Psoas muscle (tissue), 8 donors: ENCODE measurements at places on chromosomes 1 and 21.

- DNase-seq = no peak
Measured at GRCh38 chr1:110002695-110003094, 18.1 kb downstream of the AHCYL1 start.

GRCh38 chr1:183090391-183091006 is 67.3 kb downstream of the LAMC1 start:
- DNase-seq = peak; percentile 60

DNA sequence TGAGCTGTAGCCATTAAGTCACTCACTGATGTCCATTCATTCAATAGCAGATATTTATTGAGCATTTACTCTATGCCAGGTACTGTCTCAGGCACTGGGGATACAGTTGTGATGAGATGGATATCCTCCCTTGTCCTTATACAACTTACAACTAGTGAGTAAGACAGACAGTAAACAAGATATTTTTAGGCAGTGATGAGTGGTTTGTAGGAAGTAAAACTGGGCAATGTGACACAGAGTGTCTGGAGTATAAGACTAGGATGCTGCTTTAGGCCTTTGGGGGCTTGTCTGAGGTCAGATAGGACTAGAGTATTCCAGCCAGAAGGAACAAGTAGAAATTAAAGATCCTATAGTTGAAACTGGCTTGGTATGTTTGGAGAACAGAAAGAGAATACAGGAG is 41.4 kb downstream of the NOS1AP start:
- no peak for DNase-seq

DNA sequence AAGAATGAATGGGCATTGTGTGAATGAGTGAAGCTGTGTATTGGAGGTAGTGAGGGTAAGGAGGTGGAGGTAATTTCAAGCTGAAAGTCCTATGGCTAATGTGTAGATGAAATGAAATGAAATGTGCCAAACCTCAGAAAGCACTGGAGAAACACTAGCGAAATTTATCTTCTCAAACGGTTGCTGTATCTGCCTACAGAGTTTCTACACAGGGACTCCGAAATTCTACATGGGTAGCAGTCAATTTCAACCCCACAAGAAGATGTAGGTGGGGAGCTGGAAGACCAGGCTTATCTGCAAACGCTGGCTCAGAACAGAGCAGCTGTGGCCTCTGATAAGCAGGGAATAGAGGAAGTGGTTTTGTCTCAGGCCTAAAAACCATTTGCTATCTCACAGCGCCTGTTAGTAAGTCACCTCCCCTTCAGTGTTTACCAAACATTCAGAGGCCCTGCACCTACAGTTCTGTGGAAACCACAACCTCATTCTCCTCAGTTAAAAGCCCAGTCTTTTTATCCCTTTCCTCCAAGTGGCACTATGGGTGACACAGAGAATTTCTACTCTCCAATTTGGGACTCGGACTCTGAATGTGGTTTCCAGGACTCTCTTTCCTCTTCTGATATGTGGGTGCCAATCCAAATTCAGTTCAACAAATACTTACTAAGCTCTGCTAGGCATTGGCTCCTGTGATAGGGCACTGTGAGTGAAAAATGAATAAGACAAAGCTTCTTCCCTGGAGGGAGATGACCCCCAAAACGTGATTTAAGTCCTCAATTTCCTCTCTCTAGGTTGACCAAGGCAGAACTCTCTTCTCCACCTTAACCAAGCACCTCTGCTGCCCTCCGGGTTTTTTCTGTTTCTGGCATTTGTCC is 17.2 kb upstream of the SLAMF6 start:
- DNase-seq = no peak

- DNase-seq = peak; percentile 17
Measured at GRCh38 chr1:10868599-10868965, 72.1 kb upstream of the CASZ1 start.

DNA sequence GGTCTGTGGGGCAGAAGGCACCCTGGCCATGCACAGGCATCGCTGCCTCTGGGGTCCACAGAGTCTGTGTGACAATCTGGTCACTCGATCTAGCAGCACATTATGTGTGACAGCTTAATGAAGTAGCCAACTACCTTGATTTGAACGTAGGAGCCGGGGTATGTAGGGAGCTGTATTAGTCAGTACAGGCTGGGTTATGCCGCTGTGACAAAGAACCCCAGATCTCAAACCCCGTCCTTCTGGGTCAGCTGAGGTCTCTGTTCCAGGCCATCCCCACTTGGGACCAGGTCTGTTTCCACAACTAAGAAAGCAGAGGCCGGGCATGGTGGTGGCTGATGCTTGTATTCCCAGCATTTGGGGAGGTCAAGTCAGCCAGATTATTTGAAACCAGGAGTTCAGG is 8.3 kb upstream of the ATAD3B start:
- no peak for DNase-seq

GRCh38 chr1:27560268-27561123 is 43.4 kb downstream of the AHDC1 start:
- DNase-seq = no peak

DNA sequence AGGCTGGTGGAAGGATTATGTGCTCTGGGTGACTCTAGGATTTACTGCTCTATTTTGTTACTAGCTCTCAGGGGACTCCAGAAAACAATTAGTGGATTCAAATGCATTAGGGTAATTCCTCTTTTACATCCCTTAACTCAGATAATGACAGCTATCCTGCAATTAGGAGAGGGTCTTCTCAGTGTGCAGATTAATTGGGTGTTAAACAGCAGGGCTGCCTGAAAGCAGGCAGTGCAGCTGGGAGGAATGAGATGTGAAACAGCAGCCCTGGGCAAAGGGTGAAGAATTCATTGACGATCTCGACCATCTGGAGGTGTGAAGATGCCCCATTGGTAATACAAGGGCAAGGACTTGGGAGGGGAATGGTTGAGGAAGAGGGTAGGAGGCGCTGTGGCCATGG is 66.1 kb downstream of the HTR6 start:
- no peak for DNase-seq

DNA sequence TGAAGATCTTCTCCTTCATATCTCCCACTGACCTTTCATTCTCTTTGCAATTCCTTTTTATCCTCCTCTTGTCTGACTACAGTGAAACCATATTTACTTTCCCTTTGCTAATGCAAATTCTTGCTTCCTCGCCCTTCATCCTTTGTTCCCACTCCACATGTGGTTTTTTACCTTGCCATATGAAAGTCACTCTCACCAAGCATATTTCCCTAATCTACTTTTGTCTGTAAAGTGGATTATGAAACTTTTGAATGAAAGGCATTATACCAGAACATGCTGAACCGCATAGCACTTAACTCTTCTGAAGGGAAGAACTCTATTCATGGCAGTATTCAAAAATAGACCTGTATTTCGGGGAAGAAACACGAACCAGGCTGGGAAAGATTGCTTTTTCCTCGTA is 8.0 kb upstream of the TMPRSS15 start:
- no peak for DNase-seq

DNA sequence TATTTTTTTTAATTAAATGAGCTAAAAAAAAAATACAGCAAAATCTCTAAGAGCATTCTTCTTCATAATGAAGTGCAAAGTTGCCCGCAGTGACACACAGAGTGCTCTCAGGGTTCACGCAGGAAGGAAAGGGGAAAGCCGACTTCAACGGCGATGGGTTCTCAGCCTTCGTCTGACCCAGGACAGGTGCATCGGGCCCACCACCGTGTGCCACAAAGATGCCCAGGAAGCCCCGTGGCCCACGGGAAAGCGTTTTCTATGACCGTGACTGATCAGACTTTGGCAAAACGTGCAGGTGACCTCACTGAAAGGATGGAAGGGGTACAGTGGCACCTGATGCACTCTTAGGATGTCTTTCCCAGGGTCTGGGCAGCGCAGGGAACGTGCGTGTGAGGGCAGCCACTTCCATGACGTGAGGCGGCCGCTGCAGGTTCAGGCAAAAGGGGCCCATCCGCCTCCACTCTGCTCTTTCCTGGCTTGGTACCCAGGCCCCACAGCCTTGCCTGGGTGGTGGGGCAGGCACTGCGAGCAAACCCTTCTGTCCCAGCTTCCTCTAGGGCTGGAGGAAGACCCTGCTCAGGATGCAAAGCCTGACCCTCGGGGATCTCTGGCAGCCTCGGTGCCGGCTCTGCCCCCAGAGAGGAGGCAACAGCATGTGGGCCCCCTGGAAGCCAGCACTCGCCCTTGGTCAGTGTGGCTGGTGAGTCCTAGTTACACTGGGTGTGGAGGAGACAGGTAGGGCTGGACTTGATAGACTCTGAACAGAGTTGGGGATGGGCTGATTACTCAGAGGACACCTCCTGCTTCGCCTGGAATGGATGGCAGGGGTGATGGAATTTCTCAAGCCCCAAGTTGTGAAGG is 8.3 kb downstream of the LRRC47 start:
- no peak for DNase-seq

GRCh38 chr1:165854101-165854845 is 26.9 kb downstream of the UCK2 start:
- DNase-seq = no peak

DNA sequence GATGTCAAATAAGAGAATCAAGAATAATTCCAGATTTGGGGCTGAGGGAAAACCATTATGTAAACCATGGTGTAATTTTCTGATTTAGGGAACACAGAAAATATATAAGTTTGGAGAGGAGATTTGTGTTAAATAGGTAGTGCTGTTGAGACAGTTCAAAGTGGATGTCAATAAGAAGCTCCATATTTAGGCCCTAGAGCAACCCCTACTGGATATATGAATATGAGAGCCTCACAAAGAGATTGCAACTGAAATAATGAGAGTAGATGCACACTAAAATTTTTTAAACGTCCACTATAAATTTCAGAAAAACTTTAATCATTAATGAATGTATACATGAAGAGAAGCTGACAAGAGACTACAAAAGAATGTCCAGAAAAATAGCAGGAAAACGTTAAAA is 1447.8 kb upstream of the PRMT6 start:
- no peak for DNase-seq

DNA sequence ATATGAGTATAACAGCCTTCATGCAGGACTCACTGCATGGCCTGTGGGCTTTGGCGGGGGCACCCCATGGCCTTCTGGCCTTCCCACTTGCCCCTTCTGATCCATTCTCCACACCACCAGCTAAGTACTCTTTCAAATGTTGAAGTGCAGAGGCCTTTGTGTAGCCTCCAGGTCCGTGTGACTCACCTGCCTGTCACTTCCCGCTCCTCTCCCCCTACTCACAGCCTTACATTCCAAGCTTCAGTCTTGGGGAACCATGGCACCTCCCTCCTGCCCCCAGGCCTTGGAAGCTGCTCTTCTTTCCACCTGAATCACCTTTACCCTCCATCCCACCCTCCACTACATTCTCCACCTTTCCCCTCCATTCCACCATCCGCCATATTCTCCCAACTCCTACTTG is 69.6 kb downstream of the PGM1 start:
- no peak for DNase-seq

DNA sequence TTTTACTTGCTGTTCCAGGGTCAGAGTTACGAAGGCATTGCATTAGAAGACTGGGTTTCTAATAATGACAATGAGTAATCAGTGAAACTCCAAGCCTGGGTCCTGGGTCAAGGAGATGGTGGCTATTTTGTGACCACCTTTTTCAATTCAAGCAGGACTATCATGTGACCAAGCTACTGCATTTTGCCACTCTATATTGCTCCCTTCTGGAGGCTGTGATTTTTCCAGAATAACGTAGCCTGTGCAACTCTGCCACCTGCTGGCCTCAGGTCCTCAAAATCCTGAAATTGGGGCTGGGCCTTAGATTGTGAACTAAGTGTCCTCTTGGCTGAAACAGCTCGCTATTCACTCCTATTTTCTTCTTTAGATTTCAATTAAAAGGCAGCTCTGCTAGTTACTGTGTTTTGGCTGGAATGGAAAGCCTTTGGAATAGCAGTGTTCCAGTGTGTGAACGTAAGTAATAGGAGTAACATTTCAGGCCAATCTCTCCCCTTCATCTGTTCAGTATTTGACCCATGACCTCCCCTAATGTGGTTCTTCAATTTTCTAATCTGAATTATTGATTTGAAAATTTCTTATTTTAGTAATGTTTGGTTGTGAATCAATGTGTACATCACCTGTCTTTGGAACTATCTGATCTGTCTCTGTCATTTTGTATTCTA is 52.9 kb upstream of the CD46 start:
- DNase-seq = peak; percentile 38
